ENCODE measurements at places on chromosomes 7 and 10. TPM values are rescaled to one million over a fixed set of nuclear protein-coding genes. Genes with fewer than 3 reads are reported as not detected.

DNA sequence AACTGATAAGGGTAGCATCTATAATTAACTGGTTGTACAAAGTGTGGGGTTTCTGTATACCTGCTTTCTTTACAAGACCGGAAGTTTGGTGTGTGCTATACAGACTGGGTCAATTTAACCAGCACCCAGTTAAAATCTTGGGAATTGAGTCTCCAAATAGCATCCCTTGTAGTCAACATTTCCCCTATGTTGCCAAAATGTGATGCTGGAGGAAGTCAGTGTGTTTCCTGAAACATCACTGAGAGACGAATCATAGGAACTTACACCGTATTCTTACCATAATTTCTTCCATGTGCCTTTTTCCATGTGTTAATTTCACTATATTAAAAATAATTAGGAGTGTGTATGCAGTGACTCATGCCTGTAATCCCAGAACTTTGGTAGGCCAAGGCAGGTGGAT, 1.7 kb downstream of the AKR1C4 start:
- no peak for DNase-seq

- DNase-seq, result peak; percentile 46
These were observed 240.1 kb downstream of the ELMO1 start for GRCh38 chr7:37208528-37208927.

The TMEM184A gene
- total RNA-seq, result not detected

GRCh38 chr7:111958431-111958830, 247.8 kb downstream of the DOCK4 start:
- no peak for DNase-seq

GRCh38 chr7:142784716-142785115, 13.9 kb downstream of the PRSS2 start:
- peak; percentile 59 for DNase-seq

- no peak for DNase-seq
These were observed 35.4 kb downstream of the CPED1 start for GRCh38 chr7:121023683-121024511.

The TRIL gene
- 0.10 TPM for total RNA-seq

The NUTM2E gene
- 0.18 TPM for total RNA-seq

- no peak for DNase-seq
These were observed 98.9 kb upstream of the IL6 start for GRCh38 chr7:22628112-22628511.

DNA sequence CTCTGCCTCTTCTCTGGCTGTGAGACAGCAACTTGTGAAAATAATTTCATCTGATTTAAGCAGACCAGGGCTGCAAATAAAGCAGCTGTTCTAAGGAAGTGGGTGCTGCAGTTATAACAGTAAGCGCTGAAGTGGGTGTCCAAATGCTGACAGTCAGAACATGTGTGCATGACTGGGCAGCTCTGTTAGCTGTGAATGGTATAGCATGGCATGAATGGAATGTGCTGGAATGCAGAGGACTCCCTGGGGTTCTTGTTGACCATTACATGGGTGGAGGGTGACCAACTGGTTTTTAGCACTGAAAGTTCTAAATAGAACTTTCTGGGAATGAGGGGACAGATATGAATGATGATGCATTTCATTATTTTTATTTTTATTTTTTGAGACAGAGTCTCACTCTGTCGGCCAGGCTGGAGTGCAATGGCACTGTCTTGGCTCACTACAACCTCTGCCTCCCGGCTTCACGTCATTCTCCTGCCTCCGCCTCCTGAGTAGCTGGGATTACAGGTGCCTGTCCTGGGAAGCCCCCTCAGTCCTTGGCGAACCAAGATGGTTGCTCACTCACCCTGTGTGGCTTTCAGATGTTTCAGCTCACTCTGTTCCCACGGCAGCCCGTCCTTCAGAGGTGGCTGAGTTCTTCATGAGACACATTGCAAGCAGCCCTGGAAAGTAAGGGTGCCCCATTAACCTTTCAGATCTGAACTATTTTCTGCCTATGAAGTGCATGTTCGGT, 319.8 kb upstream of the PHYHIPL start:
- DNase-seq, result no peak

The ITGA8 gene
- not detected for total RNA-seq

DNA sequence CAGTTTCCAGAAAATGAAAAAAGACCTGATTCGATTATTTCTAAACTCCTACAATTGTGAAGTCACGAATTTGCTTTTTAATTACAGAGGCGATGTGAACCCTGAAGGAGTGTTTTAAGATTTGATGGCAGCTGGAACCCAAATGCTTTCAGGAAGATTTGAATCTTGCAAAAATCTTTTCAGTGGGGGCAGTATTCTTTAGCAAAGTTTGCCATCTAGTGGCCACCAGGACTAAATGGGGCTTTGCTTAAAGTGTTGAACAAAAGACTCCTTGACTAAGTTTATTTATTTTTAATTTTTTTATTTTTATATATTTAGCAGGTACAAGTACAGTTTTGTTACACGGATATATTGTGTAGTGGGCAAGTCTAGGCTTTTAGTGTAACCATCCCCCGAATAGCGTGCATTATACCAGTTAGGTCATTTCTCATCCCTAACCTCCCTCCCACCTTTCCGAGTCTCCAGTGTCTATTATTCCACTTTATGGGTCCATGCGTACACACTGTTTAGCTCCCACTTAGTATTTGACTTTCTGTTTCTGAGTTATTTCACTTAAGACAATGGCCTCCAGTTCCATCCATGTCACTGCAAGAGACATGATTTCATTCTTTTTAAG, 98.8 kb downstream of the CACNB2 start:
- DNase-seq, result no peak

DNA sequence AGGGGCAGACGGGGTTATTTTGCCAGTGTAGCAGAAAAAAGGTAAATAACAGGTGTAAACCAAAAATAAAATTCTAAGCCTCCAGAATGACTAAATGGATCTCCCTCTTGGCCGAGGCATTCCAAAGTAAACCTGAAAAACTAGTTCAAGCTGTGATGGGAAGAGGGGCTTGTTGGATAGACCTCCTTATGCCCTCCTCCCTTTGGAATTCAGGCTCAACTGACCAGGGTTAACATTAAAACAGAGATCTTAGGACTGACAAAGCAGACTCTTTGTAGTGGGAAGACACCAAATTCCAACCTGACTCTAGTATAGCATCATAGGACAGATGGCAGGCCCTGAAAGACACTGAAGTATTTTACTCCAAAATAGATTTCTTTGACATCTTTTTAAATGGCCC, 113.8 kb upstream of the ITGB1 start:
- no peak for DNase-seq

DNA sequence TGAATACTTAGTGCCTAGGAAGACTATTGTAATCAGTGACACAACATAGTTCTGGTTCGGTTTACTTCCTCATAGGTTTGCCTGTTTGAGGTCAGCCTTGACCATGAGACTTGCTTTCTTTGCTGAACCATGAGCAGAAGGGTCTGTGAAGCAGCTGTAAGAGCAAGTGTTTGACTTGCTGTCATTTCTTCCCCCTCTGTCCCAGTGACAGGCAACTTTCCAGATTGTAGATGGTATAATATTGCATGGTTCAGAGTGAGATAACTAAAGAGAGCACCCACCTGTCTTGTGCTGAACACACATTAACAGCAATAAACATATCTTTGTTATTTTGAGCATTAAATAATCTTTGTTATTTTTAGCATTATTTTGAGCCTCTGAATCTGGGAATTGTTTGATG, 9.3 kb upstream of the RTKN2 start:
- DNase-seq, result no peak

DNA sequence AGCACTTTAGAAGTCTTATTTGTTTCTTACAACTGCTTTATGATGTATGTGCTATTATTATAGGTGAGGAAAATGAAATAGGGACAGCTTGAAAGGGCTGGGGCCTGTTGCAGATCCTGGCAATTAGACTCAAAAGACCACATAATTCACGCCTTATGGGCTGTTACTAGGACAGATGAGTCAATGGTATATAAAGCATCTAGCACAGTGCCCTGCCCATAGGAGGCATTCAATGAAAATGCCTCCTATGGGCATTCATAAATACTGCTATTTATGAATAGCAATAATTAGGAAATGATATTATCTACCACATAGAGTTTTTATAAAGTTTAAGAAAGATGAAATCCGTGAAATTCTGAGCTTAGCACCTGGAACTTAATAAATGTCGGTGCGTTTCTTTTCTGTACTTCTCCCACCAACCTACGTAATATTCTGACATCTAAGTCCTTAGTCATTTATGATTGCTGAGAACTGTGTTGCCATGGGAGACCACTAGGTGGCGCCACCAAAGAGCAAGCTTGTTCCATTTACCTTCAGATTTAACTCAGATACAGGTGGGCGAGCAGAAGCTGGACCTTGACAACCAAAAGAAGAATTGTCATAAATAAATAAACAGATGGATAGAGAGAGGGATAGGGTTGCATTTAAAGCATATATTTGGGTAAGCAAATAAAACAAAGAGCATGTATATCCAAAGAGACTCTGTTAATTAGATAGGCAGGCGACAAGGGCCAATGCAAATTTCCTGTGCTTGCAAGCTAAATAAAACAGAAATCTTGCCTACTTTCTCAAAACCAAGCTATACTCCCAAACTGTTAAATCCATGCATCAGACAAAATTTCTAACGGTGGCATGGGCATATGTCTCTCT, 699.9 kb downstream of the INHBA start:
- DNase-seq, result peak; percentile 33

DNA sequence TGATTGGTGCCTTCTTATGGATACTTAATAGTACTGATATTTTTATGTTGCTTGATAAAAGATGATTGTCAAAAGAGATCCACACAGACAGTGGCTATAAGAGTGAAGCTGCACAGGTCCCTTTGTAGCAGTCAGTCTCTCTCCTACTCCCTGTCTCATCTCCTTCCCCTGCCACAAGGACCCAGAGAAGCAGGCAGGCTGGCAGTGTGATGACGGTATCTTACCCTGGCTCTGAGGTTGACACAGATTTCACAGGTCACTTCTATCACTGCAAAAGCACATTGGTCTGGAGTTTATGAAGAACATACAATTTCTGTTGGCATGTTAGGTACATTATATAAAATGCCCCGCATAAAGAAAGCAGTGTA, 64.4 kb upstream of the AHR start:
- DNase-seq, result peak; percentile 53

DNA sequence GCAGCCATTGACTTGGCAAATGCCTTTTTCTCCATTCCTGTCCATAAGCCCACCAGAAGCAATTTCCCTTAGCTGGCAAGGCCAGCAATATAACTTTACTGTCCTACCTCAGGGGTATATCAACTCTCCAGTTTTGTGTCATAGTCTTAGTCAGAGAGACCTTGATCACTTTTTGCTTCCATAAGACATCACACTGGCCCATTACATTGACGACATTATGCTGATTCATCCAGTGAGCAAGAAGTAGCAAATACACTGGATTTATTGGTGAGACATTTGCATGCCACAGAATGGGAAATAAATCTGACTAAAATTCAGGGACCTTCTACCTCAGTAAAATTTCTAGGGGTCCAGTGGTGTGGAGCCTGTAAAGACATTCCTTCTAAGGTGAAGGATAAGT, 649.7 kb upstream of the ANKRD30A start:
- no peak for DNase-seq

GRCh38 chr7:91280185-91280584, 16.0 kb downstream of the FZD1 start:
- DNase-seq, result no peak

DNA sequence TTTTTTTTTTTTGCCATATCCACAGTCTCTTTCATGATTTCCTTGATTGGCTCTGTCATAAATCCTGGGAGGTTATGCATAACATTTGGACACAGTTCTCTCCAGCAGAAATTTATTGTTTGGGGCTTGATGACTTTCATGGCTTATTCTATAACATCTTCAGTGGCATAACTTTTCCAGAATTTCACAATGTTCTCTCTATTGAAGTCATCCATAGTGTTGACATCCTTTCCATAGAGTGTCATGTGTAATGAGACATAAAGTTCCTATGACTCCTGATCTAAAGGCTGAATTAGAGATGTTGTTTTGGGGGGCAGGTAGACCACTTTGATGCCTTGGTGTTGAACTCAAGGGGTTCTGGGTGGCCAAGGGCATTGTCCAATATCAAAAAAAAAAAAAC, 36.7 kb upstream of the STK17A start:
- no peak for DNase-seq

The MCM10 gene
- total RNA-seq, result 42.9 TPM

GRCh38 chr10:35505241-35505873, 99.8 kb upstream of the GJD4 start:
- no peak for DNase-seq

DNA sequence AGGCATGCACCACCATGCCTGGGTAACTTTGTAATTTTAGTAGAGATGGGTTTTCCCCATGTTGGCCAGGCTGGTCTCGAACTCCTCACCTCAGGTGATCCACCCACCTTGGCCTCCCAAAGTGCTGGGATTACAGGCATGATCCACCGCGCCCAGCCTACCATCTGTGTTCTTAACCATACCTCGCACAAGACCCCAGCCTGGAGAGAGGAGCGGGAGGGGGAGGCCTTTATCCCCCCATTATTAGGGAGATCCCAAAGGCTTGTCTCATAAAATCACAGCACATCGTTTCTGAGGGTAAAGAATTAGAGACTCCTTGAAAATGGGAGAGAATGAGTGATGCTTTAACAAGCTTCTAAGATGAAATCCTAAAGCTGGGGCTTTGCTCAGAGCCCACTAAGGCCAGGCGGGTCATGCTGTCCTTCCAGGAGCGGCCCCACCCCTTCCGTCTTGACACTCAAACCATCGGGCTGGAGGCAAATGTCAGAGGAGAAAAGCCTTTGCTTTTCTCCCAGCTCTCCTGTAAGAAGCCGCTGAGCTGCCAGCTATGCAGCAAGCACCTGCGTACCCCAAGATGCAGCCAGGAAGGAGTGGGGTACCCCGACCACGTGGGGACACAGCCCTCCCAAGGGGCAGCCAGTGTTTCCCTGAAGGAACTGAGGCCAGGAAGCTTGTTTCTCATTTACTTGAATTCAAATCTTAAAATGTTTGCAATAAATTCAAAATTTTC, 339.7 kb downstream of the PTPRN2 start:
- peak; percentile 2 for DNase-seq

GRCh38 chr7:341841-342638, 52.1 kb downstream of the FOXL3 start:
- no peak for DNase-seq

The CWF19L1 gene
- 36.0 TPM for total RNA-seq

The H2BK1 gene
- not detected for total RNA-seq

GRCh38 chr10:84008878-84009277, 130.4 kb upstream of the GHITM start:
- DNase-seq, result peak; percentile 48

The MKRN1 gene
- 122 TPM for total RNA-seq

The NKX2-3 gene
- not detected for total RNA-seq

GRCh38 chr7:78141522-78142281, 343.1 kb downstream of the PHTF2 start:
- DNase-seq, result no peak
